ENCODE measurements at places on chromosomes 13 and 19.
A peak's percentile ranks its signal among the peaks of the same experiment; 100 is the strongest.

- no peak for DNase-seq
These were observed 20.4 kb downstream of the RBM26 start for GRCh38 chr13:79385694-79386093.

GRCh38 chr19:3796358-3796757 is 10.2 kb upstream of the MATK start:
- DNase-seq = no peak

GRCh38 chr13:43244481-43244880 is 221.1 kb downstream of the DNAJC15 start:
- no peak for DNase-seq

- no peak for DNase-seq
These were observed 631.8 kb upstream of the SLC10A2 start for GRCh38 chr13:103698000-103698399.

DNA sequence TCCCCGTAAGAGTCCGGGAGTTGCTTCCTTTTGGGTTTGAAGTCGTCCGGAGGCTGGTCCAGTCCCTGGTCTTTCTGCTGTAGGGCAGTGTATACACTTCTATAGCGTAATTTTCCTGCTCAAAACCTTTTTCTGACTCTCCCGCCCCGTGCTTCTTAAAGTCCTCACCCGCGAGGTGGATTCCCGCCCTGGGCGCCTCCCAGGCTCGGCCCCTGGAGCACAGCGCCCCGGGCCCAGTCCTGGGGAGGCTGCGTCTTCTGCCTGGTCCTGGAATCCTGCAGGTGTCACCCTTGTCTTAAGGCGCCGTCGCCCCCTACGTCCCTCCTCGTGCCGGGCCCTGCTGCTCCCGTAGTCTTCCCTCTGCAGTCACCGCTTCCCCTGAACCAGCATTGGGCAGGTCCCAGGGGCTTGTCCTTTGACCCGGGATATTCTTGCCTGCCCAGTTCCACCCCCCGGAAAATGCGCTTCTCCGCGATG is 34.4 kb upstream of the ZNF808 start:
- no peak for DNase-seq

DNA sequence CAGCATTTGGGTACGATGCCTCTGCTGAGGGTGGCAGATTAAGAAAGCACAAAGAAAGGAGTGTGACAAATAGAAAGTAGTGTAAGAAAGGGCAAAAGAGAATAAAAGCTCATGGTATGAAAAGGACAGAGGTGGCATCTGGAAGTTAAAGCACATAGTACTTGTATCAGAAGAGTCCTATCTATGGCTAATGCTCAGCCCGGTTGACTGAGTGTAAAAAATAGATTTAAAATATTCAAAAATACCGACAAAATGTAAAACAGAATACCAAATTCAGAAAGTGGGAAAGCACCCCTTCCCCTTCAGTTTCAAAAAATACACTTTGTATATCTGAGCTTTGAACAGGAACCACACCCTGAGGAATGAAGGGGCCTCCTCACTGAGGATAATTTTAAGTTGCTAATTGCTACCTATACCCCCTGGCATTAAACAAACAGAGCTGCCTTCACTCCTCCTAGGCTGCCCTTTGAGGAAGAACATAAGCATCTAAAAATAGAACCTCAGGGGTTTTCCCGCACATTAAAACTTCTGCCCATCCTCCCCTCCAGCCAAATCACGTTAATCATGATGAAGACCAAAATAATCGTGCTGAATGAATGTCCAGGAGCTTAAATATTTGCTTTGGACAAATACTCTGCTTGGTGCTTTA is 43.3 kb downstream of the DLEU7 start:
- DNase-seq = no peak

GRCh38 chr19:40433391-40434216 is 7.8 kb upstream of the SERTAD1 start:
- DNase-seq = peak; percentile 83

DNA sequence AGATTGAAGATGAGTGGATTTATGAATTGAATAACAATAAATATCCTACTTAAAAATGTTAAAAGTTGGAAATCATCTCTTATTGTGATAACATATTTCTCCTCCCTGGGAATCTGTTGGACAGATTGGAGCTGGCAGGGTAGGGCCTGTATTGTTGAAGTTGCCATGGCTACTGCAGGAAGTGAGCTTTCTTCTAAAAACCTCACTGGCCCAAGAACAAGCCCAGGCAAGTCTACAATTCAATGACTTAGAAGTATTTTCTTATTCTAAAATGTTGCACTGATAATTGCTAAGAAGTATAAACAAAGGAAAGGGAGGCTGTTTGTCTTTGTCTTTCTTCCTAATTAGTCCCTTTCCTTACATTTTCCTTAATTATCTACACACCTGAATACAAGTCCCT is 112.1 kb downstream of the DLEU7 start:
- no peak for DNase-seq

- DNase-seq = no peak
These were observed 38.4 kb upstream of the PDCD5 start for GRCh38 chr19:32542477-32543108.

Data from hypothalamus (tissue), 51 donors.